ENCODE measurements at places on chromosomes 6 and 20.

GRCh38 chr6:106975738-106976064 lies 1.2 kb upstream of the CD24 start:
- no peak for DNase-seq

GRCh38 chr6:83429857-83430610 lies 817 bp downstream of the ME1 start:
- peak; percentile 40 for DNase-seq

- no peak for DNase-seq
Measured at GRCh38 chr20:46291401-46291800, 16.9 kb downstream of the CDH22 start.

GRCh38 chr6:146984251-146984924 lies 219.8 kb upstream of the STXBP5 start:
- DNase-seq, result peak; percentile 27

DNA sequence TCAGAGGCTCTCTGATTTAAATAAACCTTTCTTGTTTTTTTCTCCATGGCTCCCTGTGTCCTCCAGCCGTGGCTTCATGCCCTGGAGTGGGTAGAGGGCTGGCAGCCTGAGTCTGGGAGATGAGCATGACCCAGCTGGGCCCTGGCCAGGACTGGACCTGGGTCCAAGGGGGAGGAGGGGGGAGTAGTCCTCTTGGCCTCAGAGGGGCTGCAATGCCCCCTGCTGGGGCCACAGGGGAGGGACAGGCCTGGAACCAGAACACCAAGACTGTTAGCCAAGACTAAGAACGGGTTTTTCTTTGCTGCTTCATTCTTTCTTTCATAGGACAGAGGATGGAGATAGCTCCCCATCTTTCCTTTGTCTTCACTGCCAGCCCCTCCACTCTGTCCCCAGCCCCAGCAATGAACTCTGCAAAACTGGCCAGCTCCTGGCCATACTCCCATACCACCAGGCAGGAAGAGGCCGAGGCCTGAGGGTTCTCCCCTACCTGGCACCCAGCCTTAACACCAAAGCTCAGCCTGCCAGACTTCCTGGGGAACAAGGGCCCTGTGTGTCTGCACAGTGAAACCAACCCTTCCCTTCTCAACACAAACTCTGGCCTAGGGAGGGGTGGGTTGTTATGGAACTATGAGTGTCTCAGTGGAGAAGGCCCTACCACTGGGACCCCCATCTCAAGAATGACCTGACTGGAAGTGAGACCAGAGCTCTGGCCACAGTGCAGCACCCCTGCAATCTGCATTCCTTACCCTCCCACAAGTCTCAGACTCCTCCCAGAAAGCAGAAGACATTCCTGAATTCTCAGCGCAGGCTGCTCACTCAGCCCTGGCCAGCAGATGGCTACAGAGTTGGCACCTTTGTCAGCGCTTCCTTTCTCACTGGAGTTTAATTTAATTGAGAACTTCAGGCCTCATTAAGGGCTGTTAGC lies 11.0 kb downstream of the SLC29A1 start:
- DNase-seq, result peak; percentile 84

DNA sequence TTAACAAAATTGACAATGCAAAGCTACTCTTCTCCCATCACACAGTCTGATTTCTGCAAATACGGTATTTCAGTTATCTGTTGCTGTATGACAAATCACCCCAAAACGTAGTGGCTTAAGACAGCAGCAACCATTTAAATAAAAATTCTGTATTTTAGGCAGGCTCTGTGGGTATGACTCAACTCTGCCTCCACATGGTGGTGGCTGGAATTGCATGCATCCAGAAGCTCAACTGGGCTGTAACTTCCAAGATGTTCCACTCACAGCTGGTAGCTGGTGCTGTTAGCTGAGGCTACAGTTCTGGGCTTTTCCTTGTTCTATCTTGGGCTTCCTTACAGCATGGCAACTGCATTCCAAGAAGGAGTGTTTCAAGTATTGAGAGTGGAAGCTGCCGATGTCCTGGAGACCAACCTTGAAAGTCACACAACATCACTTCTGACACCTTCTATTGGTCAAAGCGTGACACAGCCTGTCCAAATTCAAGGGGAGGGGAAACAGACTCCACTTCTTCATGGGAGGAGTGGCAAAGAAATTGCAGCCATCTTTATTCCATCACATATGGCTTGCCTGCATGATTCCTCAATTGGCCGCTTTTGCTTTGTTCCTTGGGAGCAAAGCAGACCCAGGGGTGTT lies 39.7 kb upstream of the TULP1 start:
- DNase-seq, result peak; percentile 40

All from AG20443 (cell line).